Ascending aorta (tissue), 2 donors: ENCODE measurements at places on chromosomes 1 and 21. TPM values are rescaled to one million over a fixed set of nuclear protein-coding genes. Genes with fewer than 3 reads are reported as not detected.

DNA sequence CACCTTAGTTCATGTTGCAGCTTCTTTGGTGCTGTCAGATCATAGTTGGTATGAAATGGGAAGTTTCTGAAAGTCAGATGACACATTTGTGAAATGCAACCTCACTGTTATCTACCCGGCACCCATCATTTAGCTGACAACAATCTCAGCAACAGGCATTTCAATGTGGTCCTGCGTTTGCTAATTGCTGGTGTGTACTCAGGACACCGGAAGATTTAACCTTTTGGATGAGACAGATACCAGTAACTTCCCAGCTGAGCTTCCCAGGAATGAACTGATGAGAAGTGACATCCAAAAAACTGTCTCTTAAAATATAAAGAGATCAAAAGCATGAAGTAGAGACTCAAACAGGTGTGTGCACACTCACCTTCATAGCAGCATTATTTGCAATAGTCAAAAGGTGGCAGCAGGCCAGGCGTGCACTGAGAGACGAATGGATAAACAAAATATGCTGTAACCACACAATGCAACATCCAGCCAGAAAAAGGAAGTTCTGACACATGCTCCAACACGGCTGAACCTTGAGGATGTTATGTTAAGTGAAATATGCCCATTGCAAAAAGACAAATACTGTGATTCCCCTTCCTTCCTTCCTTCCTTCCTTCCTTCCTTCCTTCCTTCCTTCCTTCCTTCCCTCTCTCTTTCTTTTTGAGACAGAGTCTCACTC, 7.9 kb upstream of the CLDN14 start:
- DNase-seq = no peak

- DNase-seq = no peak
Observed at GRCh38 chr1:228438266-228438665, 21.6 kb upstream of the TRIM17 start.

GRCh38 chr1:220786057-220786336, 716 bp upstream of the MTARC1 start:
- DNase-seq = no peak

- DNase-seq = no peak
Observed at GRCh38 chr1:89589515-89589914, 43.4 kb upstream of the LRRC8C start.

DNA sequence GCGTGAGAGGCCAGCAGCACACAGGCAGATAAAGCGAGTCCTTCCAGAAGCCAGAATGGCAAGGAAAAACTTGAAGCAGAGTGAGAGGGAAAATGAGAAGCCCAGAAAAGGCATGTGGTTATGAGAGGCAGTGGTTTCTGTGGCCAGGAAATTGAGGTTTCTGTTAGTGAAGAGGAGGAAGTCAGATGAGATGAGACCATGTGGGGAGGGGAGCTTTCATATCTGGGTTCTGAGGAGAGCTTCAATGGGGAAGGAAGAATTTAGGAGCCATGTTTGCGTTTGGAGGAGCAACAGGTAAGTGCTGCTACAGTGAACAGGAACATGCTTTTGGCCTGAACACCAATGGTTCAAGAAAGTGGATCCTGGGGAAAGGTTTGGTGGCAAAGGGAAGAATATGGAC, 6.1 kb upstream of the CD1A start:
- DNase-seq = no peak

- DNase-seq = no peak
Observed at GRCh38 chr1:91655912-91656449, 155.3 kb downstream of the CDC7 start.

DNA sequence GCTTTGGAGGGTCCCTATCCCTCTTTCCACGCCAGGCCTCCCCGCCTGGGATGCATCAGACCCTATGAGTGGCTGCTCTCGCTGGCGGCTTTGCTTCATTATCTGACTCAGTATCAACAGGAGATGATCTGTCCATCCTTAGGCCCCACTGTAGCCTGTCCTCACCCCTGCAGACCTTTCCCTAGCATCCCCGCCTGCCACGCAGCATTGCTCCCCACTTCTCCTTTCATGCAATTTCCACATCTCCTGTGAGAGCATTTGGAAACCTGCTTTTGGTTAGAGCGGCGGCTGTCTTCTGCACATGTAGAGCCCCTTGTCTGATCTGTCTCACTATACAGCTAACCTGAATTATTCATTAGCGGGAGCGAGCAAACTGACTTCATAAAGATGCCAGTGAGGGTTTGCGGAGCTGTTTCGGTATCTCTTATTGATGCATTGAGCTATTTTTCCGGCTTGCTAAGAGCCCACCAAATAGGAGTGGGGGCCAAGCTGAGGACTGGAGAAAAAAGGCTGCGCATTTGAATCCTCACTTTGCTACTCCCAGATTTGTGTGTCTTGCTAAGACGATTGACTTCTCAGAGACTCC, 40.0 kb upstream of the ATP2B4 start:
- no peak for DNase-seq

DNA sequence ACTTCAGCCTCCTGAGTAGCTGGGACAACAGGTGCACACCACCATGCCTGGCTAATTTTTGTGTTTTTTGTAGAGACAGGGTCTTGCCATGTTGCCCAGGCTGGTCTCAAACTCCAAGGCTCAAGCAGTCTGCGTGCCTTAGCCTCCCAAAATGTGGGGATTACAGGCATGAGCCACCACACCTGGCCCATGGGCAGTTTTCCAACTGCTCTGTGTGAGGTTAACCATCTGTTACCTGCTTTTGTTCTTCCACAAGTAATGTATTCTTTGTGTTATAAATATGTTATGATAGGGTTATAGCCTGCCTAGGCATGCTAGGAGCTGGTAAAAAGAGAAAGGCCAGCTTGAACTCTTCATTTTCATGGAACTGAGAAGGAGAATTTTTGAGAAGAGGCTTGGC, 30.7 kb downstream of the TUFT1 start:
- DNase-seq = peak; percentile 22

The KCNK2 gene
- 0.85 TPM for total RNA-seq

DNA sequence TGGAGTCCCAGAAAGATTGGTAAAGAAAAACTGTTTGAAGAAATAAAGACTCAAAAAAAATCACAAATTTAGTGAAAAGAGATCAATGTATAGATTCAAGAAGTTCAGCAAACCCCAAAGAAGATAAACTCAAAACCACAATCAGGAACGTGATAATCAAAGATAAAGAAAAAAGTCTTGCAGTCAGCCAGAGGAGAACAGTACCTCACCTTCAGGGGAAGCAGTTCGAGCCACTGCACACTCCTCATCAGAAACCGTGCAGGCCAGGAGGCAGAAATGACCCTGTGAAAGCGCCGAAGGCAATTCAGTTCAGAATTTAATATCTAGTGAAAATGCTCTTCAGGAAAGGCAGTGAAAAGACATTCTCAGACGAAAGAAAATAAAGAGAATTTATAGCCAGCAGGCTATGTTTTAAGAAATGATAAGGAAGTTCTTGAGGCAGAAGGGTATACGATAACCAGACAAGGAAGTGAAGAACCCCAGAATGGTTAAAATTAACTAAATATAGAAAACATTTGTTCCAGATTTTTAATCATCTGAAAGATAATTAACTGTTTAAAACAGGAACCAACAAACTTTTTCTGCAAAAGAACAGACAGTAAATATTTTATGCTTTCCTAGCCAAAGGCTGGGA, 13.5 kb upstream of the SUMO3 start:
- no peak for DNase-seq

- DNase-seq = no peak
Observed at GRCh38 chr1:4700801-4701200, 46.4 kb downstream of the AJAP1 start.

DNA sequence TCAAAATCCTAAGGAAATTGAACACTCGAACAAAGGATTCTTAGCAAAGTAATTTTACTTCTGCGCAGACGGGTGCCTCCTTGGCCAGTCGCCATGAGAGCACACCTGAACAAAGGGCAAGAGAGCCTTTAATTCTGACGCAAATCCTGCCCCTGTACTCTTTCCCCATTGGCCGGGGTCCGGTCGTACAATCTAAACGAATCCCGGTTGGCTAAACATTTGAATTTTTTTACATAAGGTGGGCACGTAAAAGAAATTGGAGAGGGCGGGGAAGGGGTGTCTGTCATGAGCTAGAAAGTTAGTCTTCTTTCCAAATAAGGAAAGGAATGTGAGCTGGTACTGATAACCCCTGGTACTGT, 8.2 kb upstream of the IL22RA1 start:
- no peak for DNase-seq

GRCh38 chr1:107467286-107467685, 326.4 kb downstream of the NTNG1 start:
- DNase-seq = no peak

- DNase-seq = no peak
Observed at GRCh38 chr1:12773438-12773837, at the start of gene PRAMEF12. Gene PRAMEF12, plus strand, starts transcription at chr1:12773738. Its CDS starts 1,130 bp downstream, at chr1:12774868.

The CC2D1B gene
- total RNA-seq = 45.4 TPM

The C1QA gene
- 202 TPM for total RNA-seq

- DNase-seq = no peak
Observed at GRCh38 chr1:153432874-153433681, 16.8 kb downstream of the S100A7A start.
